Stimulated activated CD4-positive, alpha-beta T cell treated with anti-CD3 and anti-CD28 coated beads, Interleukin-2, amount 100 ng/mL, for 48 hours (primary cell): ENCODE measurements at places on chromosomes 4 and X.

DNA sequence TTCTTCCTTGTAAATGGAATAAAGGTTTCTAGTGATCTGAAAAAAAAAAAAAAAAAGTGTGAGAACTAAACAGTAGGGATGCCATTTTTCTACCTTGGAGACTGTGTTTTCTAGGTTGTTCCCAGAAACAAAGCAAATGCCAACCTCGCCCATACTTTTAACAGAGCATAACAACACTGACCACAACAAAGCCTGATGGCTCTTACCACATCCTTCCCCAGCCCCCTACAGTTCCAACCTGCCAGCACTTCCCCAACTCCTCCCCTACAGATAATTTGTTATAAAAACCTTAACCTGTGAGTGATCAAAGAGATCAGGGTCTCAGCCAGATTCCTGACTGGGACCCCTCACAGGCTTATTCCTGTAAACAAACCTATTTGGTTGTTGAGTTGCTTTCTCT lies 940.0 kb downstream of the SH3BGRL start:
- no peak for DNase-seq

GRCh38 chr4:7963691-7964090 lies 24.0 kb upstream of the AFAP1 start:
- no peak for DNase-seq

- DNase-seq: no peak
Observed at GRCh38 chr4:159220353-159220752, 117.5 kb downstream of the RAPGEF2 start.

DNA sequence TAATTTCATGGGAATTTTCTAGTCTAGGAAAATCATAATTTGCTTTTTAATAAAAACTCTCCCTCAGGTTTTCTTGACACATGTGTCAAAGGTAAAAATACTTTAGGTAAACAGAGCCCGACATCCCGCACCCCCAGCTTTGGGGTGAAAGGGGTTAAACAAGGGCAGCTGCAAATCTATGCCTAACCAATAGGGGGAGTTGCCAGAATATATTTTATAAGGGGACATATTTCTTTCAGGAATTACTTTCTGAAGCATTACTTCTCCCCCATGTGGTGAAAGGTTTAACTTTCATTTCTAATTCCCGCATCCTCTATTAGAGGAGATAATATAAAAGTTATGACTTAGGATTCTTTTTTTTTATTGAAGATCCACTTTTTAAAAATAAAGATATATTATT lies 53.9 kb upstream of the HEPH start:
- peak; percentile 0 for DNase-seq

DNA sequence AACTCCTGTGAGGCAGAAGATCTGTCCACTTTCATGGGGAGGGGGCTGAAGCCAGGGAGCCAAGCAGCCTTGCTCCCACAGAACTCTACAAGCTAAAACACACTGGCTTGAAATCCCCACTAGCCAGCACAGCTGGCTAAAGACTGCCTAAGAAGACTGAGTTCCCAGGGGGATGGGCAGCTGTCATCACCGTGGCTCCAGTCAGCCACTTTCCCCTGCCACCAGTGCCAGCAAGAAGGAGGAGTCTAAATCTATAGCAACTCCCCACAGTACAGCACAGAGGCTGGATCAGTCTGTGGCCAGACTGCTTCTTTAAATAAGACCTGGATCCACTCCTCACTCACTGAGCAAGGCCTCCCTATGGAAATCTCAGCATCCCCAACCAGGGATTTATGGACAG lies 308.6 kb downstream of the FAM47B start:
- DNase-seq: no peak

- no peak for DNase-seq
Observed at GRCh38 chr4:113604955-113605354, 156.6 kb downstream of the CAMK2D start.

- no peak for DNase-seq
Observed at GRCh38 chr4:146957237-146957636, 11.6 kb upstream of the TTC29 start.

DNA sequence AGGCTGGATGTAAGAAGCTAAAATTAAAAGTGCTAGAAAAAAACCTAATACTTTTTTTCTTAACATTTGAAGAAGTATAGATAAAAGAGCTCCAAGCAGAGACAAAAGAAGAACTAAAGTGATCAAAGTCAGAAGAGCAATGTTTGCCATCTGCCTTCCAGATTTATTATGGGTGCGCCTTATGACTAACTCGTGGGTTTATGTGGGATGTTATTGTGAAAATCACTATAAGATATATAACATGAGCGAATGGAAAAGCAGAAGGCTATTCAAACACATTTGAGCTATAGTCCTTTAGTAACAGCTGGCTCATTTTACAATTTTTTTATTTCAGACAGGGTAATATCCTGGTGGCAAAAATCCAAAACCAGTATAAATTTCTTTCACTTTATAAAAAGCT lies 1040.7 kb downstream of the RAPGEF2 start:
- DNase-seq: no peak

DNA sequence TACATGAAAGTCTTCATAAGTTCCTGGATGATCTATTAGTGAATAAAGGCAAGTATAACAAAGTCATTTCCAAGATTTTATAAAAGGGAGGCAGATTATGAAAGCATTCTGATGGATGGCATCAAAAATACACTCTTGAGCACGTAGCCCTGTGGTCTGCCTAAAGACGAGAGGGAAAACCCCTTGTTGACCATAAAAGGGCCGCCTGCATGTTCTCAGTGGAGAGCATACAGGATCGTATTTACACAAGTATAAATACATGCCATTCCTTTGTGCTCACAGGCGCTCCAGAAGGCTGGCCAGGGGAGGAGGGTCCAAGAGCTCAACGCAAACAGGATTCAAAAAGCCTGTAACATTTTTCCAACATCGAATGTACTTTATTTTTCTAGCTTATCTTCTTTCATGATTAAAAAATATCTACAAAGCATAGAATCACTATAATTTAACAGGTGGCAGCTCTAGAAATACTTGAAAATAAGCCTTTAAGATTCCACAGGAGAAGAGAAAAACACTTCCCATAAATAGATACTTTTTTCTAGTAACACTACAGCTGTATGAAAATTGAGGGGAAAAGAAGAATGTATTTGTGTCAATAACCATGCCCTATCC lies 29.6 kb downstream of the PDGFC start:
- no peak for DNase-seq

- no peak for DNase-seq
Observed at GRCh38 chrX:149916745-149917392, 12.5 kb upstream of the HSFX4 start.

DNA sequence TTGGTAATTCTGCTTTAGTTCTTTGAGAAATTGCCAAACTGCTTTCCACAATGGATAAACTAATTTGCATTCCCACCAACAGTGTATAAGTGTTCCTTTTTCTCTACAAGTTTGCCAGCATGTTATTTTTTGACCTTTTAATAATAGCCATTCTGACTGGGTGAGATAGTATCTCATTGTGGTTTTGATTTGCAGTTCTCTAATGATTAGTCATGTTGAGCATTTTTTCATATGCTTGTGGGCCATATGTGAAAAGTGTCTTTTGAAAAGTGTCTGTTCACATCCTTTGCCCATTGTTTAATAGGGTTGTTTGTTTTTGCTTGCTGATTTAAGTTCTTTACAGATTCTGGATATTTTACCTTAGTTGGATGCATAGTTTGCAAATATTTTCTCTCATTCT lies 25.9 kb downstream of the ENPEP start:
- no peak for DNase-seq

- peak; percentile 7 for DNase-seq
Observed at GRCh38 chrX:153598541-153599191, at the start of gene CCNQ. TSS of gene CCNQ (minus strand) at chrX:153599139. CDS start at chrX:153599073, 66 bp downstream.

- no peak for DNase-seq
Observed at GRCh38 chrX:132848296-132848970, 110.0 kb downstream of the HS6ST2 start.

DNA sequence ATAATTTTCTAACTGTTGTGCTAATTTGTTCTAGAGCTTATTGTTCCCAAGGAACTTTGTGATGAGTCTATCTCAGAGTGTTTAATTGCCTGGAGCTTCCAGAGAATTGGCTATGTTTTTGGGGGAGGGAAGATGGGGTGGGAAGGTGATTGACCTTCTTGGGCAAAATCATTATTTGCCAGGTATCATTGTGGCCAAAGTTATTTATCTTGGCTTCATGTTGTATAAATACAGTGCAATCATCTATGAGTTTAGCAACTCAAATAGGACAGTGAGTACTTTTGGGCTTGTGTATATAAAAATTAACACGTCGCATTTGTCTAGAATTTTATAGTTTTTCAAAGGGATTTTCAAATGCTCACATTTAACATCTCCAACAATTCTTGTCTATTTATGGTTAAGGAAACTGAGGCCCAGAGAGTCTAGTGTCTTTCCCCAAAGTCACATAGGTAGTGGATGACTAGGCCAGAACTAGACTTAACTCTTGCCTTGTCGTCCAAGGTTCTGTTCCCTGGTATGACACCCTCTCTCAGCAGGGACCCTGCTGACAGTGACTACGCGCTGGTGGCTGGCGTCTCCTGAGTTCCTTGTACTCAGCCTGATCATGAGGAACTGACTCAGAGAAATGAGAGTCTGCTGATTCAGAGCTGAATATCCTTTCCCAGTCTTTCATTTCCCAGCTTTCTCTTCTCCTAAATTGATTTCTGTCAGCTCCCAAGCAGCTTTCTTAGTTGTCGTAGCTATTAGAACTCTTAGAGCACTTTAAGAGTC lies 27.7 kb downstream of the FNIP2 start:
- DNase-seq: no peak

DNA sequence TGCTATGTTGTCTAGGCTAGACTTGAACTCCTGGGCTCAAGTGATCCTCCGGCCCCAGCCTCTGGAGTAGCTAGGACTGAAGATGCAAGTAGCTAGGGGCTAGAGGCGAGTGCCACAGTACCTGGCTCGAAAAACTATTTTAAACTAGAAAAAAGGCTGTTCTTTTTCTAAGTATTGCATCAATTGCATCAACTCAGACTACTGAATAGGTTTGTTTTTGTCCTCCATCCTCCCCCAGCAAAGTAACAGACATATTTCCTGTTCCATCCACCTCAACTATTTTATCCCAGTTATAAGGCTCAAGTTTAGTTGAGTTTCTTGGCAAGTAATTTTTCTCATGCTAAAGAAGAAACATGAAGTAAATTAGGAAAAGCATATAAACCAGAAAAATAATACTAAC lies 4.1 kb downstream of the SH3RF1 start:
- DNase-seq: no peak

DNA sequence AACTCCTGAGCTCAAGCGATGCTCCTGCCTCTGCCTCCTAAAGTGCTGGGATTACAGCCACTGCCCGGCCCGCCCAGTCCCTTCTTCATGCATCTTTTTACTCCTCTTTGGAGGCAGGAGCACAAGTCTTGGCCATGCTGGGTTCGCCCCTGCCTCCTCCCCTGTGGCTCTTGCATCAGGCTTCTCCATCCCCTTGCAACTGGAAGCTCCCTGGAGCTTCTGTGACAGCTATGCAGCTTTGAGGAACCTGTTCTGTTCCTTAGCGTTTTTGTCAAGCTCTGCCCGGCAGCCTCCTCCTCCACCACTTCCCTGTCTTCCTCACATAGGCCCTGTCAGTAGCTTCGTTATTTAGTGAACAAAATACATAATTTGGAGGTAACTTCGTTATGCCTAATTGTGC lies 73.9 kb downstream of the PSAPL1 start:
- DNase-seq: no peak

DNA sequence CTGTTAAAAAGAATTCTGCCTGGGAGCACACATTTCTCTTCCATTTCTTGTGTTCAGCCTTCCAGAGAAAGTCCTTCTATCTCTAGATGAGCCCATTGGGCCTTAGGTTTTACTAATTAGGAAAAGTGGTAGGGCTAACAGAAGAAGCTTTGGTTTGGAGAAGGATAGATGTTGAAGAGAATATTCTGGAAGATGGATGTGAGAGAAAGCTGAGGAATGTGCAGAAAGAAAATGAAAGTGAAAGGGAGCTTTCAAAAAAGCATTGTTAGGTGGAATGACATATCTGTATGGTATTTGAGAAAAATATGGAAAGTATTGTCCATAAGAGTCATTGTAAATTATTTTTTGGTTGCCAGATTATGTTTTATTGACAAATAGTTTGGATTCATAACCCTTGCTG lies 474.8 kb upstream of the SLIT2 start:
- no peak for DNase-seq

DNA sequence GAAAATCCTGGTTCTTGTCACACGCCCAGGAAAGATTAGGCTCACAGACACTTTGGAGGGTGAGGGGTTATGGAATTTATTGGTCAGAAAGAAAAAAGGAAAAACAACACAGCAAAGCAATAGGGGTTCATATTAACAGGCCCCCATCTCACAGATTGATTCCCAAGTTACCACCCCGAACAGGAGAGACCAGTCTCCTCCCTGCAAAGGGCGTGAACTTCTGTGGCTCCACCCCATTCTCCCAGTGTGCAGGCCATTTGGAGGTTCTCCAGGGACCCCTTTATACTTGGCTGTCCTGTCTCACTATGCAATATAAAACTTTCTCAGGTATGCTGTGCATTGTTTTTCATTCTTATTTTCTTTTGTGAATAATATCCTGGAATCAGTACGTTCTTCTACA lies 7.4 kb downstream of the FGF2 start:
- DNase-seq: no peak
